GM10248 (cell line): ENCODE measurements at places on chromosomes 13 and 19.

- DNase-seq: no peak
Measured at GRCh38 chr19:31444931-31445330, 95.7 kb upstream of the TSHZ3 start.

DNA sequence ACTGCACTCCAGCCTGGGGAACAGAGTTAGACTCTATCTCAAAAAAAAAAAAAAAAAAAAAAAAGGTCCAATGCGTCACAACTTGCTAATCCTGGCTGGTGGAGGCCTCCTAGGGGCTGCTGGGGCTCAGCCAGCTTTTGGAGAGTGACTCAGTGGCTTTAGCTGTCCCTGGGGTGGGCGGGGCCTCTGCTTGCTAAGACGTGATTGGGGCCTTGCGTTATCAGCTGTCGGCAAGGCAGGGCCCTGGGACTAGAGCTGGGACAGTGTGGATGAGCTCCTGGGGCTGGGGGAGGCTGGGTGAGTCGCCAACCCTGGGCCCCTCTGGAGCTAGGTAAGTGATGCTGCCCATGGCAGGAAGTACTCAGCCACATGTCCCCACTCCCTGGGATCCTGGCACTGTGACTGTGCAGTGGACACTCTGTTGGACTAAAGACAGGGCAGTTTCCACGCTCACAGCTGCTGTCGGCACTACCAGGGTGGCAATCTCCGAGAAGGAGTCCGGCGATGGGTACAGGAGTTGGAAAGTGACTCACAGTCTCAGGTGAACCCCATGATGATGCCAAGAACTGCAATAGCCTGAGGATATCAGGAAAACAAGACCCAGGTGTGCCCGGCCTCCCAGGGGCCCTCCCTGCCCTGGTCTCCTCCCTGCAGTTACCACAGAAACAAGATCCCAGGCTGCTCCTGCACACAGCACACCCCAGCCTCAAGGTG, 32.2 kb downstream of the F2RL3 start:
- no peak for DNase-seq

DNA sequence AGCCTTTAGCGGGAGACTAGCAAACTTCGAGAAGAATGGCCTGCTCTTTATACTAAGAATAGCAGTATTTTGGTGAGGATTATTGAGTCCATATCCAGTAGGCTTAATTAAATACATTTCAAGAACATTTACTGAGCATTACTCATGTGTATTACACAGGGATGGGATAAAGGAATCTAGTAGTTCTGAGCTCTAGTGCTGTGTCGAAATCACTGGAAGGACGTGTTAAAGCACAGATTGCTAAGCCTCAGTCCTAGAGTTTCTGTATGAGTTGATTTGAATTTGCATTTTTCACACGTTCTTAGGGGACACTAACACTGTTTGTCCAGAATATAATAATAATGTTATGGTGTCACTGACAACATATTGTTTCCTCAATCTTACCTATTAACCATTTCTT, 9.0 kb downstream of the ZNF302 start:
- no peak for DNase-seq

GRCh38 chr13:45773236-45773635, 71.1 kb downstream of the CBY2 start:
- no peak for DNase-seq

- DNase-seq: no peak
Measured at GRCh38 chr13:110258876-110259631, 47.9 kb downstream of the COL4A1 start.

DNA sequence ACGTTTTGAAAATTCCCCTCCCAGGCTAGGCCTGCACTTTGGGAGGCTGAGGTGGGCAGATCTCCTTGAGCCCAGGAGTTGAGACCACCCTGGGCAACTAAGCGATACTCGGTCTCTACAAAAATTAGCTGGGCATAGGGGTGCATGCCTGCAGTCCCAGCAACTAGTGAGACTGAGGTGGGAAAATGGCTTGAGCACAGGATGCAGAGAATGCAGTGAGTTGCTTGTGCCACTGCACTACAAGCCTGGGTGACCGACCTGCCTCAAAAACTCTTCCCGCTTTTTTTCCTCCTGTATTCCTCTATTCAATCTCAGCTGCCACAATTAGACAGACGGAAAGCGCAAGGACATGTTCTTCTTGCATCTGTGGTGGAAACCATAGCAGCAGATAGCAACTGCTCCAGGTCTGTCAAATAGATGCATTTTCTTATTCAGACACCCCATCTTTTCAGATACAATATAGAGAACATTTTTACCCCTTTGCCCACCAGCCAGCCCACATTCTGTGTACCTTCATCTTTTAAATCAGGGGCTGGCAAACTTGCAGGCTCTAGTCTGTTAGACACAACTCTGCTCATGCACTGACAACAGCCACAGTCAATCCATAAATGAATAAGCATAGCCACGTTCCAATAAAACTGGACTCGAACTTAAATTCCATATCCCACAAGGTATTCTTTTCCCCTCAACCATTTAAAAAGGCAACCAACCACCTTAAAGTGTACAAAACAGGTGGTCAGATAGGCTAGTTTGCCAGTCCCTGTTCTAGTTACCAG, 4.8 kb downstream of the TPT1 start:
- DNase-seq: no peak

GRCh38 chr19:15025217-15025616, 24.1 kb upstream of the CASP14 start:
- DNase-seq: no peak
